Right atrium auricular region (tissue), 2 donors: ENCODE measurements at places on chromosomes 12 and 14.

DNA sequence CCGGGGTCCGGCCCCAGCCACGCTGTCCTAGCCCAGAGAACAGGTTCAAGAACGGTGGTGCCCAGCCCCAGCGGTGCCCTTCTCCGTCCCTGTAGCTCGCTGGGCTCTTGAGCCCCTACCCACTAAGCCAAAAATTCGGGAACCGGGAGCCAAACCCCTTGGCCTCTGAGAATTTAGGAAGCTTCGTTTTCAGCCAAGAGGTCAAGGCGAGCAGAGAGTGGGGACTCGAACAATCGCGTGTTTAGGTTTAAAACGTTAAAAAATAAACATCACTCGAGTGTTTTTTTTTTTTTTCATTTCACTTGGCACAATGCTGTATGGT is 6.2 kb downstream of the SIX1 start:
- no peak overlapping the region for H3K27ac ChIP-seq
- no peaks in the 10 kb centered on the region for H3K36me3 ChIP-seq
- H3K27me3 ChIP-seq: peaks cover 96% of the 10 kb centered on the region
- no peak for DNase-seq

- DNase-seq: no peak
- no peaks in the 10 kb centered on the region for H3K27me3 ChIP-seq
- no peak overlapping the region for H3K4me3 ChIP-seq
- H3K27ac ChIP-seq: no peak overlapping the region
Observed at GRCh38 chr12:124952295-124952694, 36.6 kb downstream of the DHX37 start.

DNA sequence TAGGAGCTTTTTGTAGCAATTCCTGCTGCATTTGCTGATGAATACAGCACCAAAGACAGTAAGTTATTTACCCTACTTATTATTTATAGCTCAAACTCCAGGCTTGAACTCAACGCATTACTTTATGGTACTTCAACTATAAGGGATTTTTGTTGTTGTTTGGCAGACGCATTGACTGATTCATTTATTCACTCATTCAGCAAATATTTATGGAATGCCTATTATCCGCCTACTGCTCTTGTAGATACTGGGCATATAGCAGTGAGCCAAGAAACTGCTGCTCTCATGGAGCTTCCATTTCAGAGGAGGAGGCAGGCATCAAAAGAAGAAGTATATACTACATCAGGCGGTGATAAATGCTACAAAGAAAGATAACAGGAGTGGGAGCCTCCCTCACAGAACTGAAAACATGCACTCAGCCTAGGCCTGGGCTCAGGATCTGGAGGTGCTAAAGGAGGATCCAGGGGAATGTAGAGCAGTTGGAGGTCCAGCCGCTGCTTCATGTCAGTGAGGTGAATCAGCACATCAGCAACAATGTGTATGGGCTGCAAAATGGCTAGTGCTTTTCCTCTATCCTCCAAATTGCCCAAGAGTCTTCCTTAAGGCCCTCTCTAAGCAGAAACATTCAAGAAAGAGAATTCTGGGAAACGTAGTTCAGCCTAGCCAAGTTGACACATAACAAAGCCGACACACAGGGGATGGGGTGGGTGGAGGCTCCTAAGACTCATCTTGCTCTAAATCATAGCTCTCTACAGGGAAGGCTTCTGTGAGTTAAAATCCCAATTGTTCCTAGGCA is 157.5 kb downstream of the NRXN3 start:
- no peak for DNase-seq
- H3K27ac ChIP-seq: no peak overlapping the region
- no peaks in the 10 kb centered on the region for H3K4me1 ChIP-seq
- no peak overlapping the region for H3K4me3 ChIP-seq

DNA sequence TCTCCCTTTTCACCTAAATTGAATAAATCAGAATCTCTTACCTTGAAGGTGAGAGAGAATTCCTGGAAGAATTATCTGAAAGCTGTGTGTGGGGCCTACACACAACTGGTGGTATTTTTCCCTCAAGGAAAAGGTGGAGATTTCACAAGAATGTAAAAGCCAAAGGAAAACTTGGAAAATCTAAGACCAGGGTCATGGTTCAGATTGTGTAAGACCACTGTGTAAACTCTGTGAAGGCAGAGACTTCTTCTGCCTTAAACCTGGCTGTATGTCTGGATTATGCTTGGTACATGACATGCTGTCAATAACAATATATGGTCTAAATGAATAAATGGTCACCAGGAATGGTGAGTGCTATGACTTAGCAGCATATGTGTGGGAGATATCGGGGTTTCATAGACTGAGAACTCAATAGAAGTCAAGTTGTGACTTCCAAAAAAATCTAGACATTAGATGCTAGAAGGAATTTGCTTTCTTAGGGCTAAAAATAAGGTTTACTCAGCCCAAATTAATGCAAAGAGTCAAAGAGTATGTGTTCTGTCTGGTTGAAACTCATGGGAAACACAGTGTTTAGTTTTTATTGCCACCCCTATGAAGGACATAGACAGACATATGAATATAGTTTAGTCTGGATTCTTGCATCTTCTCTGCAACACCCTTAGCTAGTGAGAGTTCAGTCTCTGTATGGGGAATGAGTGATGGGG is 163.7 kb downstream of the SNAPC1 start:
- H3K27ac ChIP-seq: no peak overlapping the region
- H3K36me3 ChIP-seq: no peaks in the 10 kb centered on the region
- no peaks in the 10 kb centered on the region for H3K27me3 ChIP-seq
- no peak for DNase-seq
- H3K4me1 ChIP-seq: no peaks in the 10 kb centered on the region
- no peak overlapping the region for H3K4me3 ChIP-seq

- peak overlapping the region; percentile 76 for H3K4me3 ChIP-seq
- H3K27ac ChIP-seq: no peak overlapping the region
- DNase-seq: no peak
- no peaks in the 10 kb centered on the region for H3K27me3 ChIP-seq
- no peaks in the 10 kb centered on the region for H3K36me3 ChIP-seq
Observed at GRCh38 chr14:88386256-88386794, 868 bp downstream of the SPATA7 start.
